Left lung (tissue), 14 donors: ENCODE measurements at places on chromosomes 5 and 9.

DNA sequence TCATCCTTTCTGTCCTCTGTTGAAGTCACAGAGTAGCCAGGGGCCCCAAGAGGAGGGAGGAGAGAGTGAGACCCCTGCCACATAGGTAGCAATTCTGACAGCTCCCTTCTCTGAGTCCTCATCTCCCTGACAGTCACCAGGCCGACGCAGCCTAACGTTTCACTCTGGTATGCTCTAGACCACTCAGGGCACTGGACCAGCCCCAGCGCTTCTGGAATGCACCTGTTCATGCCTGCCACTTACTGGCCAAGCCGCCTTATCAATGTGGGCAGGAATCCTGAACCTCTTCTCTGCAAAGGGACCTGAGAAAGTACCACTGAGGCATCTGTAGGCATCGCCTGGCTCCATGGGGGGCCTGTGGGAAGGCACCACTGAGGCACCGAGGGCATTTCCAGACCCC, 50.2 kb downstream of the SECISBP2 start:
- no peak for DNase-seq

- DNase-seq: no peak
These were observed 264.4 kb downstream of the HTR1A start for GRCh38 chr5:63697811-63698210.

- DNase-seq: no peak
These were observed 45.5 kb downstream of the GLDC start for GRCh38 chr9:6600006-6600405.

DNA sequence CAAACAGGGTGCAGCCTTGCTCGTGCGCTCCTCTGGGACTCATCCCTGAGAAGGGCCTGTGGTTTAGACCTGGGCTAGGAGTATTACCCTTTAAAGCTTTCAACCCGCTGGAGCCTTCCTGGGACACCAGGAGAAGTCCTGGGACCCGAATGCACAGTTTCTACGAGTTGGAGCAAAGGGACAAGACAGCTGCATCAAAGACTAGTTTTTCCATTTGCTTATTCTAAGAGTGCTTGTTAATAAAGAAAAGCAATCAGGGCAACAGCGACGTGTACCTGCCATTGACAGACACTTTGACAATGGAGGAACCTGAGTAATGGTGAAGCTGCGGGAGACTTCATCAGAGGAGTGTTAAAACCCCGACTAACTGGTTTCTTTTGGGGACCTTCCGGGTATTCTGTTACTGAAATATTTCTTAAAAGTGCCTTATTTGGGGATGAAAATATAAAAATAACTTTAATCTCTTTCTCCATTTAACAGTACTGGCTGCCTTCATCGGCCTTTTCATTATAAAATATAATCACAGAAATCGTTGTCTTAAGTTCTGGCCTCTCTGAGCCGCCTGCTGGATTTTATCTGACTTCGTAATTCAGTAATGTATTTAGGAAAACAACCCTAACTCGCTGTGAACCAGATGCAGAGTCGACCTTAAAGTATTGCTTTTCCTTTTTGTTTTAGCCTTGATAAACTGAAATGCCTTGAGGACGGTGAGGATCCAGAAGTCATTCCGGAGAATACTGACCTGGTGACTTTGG, 732 bp downstream of the SNAPC3 start:
- DNase-seq: no peak

DNA sequence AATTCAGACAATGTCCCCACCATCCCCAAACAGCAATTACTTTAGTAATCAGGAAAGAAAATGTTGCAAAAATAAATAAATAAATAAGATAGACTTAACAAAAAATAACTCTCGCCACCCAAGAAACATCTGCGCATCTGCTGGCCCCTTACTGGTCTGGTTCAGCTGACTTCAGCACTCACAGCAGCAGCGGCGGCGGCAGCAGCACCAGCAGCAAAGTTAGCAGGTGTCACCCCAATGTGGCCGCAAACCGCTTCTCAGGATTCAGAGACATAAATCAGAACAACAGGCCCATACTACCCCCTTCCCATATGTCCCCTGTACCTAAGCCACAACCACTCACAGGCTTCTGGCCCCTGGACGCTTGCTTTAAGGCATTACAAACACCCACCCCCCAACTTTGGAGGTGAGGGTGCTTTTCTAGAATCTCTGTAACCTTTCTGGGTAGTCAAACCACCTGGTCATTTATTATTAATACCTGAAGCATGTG, 593.0 kb downstream of the BNC2 start:
- no peak for DNase-seq

DNA sequence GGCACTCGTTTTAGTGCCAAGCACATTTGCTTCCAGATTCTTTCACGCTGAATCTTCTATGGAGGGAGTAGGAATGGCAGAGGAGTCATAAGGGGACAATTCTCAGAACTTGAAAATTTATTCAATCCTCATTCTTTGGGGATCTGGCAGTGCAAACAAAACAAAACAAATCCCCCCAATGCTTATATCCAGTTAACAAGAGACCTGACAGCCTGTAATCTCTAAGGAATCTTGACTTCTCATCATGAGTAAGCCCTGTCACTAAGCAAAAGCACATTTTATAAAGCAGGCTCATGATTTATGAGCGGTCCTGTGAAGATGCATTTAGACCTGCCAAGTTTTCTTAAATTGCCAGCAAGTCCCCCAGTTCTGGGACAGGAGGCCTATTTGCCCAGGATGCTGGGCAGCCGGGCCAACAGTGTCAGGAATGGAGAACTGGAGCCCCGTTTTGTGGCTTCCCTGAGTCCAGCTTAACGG, 513.9 kb downstream of the CTNND2 start:
- no peak for DNase-seq

DNA sequence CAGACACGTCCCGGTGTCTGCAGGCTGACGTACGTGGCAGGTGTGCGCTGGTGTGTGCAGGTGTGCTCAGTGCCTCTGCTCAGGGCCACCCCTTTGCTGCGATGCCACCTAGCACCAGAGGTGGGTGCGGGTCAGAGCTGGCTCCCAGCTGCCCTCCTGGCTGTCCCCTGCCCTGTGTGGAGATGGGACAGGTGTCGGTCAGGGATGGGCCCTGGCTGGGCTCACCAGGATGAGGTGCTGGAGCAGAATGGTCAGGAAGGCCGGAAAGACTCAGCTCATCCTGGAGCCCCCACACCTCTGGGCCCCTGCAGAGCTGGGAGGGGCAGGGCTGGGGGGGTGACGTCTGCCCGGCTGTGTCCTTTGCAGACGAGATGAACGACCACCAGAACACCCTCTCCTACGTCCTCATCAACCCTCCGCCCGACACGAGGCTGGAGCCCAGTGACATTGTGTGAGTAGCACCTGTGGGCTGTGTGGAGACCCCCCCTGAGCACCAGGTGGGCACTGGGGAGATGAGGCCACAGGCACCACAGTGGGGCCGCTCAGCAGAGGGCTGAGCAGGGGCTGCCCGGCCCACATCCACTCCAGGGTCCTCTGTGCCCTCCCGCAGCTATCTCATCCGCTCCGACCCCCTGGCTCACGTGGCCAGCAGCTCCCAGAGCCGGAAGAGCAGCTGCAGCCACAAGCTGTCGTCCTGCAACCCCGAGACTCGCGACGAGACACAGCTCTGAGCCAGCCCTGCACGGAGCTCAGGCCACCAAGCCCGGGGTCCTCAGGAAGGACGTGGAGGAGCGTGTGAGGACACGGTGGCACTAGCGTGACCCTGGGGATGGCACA, 89.7 kb downstream of the KCNT1 start:
- DNase-seq: no peak

DNA sequence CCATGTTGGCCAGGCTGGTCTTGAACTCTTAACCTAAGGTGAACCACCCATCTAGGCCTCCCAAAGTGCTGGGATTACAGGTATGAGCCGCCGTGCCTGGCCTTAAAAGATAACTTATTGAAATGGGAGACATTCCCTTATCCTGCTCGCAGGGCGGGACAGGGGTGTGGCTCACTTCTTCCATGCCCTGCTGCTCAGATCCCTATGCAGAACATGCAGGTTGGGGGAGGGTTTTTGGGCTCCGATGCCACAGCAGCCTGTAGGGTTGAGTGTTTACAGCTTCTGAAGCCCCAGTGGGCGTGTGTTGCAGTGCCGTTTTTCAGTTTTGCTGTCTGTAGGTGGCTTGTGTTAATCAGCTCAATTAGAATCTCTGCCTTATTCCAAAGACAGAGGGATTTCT, 108.0 kb upstream of the BRINP1 start:
- DNase-seq: no peak

DNA sequence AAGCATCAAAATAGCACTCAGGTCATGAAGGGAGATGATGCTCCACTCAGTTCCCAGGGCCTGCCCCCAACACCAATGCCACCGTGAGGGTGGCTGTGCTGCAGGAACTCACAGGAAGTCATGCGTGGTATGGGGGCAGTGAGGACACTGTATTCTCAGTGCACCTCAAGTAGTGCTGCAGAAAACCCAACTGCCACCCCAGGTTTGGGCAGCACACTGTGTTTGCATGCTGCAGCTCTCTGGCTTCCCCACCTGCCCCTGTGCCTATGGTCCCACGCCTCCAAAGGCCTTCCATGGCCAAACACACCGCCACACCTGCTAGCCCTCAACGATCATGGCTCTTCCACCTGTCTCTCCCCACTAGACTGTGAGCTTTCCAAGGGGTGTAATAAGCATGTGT, 14.3 kb downstream of the LHFPL2 start:
- no peak for DNase-seq

DNA sequence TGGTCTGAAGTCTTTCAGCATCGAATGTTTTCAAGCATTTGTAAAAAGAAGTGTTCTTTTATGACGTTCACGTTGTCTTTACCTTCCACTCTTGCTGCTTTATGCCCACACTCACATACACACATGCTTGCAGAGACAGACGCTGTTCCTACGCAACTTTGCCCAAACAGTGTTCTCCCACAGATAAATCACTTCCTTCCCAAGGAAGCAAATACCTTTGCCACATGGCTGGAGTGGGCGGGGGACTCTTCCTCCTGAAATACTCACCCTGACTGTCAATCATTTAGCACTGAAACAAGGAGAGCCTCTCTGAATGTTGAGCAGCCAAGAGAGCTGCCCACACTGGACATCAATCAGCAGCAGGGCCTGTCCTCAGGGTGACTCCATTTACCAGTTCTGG, 22.4 kb upstream of the ASTN2 start:
- DNase-seq: no peak

- no peak for DNase-seq
These were observed 99.5 kb upstream of the FBXL17 start for GRCh38 chr5:108481355-108481931.

DNA sequence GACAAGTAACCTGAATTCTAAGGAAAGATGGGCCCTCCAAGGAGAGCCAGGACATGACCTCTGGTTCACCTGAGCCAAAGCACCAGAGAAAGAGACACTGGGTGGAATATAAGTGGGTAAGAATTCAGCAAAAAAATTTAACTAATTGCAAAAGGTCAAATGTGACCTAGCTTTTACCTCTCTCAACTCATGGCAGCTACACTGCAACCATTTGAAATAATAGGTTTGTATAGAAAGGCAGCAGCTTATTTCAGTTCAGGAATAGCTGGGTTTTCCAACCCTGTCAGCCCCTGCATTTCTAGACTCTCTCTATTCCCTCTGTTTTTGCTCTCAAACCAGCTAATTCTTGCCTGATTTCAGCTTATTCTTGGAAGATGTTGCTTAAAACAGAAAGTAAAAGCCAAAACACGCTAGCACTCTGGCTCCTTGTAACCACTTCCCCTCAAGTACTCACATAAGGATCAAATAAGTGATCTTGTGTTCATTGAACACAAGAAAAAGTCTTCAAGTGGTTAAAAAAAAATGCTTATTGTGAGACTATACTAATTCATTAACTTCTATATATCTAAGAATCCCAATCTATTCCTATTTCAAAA, 101.1 kb upstream of the NR4A3 start:
- DNase-seq: no peak

GRCh38 chr5:76162335-76162734, 79.2 kb downstream of the SV2C start:
- no peak for DNase-seq

GRCh38 chr9:117535434-117535833, 120.6 kb upstream of the ASTN2 start:
- DNase-seq: no peak

- DNase-seq: no peak
These were observed 472.9 kb upstream of the FTMT start for GRCh38 chr5:121378559-121379359.

DNA sequence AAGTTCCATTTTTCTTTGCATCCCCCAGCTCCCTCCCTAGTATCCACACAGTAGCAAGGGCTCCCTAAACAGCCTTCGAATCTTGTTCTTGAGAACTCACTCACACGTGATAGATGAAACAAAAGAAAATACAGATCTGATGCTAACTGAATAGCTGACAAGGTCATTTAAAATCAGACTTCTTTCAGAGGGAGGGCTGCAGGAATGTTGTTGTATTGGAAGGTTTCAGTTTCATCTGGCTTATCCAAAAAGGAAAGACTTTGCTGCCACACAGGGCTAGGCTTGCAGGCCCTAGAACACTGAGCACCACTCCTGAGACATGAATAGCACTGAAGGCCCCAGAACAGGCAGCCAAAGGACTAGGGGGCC, 3.2 kb downstream of the CD180 start:
- DNase-seq: no peak

- no peak for DNase-seq
These were observed 209.7 kb upstream of the KLF4 start for GRCh38 chr9:107699231-107699630.

DNA sequence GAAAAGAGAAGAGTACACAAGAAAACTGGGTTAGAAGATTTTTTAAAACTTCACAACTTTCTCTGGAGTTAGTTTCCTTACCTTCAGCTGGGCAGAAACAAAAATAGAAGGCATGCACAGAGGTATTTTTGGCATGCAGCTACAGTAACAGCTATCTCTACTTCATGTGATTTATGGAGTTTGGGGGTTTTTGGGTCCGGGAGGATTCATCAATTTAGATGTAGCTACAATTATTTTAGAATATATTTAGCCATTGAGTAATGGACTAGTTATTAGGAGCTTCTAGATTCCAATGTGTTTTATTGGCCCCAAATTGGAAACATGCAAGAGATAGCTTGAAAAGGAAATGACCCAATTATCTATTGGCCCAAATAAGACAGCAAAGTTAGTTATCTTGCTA, 91.6 kb upstream of the TNFAIP8 start:
- no peak for DNase-seq
